ENCODE measurements at places on chromosomes 3 and 15.

DNA sequence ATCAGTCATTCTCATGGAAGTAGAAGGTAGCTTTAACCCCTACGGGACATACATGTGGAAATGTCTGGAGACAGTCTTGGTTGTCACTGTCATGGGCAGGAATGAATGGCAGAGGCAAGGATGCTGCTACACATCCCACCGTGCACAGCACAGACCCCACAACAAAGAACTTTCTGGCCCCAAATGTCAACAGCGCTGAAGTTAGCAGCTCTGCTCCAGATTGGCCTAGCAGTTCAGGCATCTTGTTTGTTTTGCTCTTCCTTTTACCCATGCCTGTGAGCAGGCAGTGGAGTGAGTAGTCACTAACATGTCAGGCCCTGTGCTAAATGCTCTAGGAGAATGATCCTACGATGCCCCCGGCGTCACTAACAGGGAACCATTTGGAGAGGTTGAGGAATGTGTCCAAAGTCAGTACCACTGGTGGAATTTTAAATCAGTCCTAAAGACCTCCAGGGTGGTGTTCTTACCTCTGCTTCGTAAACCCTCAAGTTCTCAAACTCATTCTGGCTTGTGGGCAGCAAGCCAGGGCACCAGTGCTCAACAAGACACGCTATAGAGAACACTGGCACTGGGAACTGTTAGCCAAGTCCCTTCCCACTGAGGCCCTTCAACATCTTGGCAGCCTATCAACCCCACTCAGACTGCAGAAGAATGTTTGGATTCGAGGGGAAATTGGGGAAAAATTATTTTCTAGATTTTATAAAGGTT is 142.2 kb downstream of the FOXP1 start:
- DNase-seq = no peak

GRCh38 chr3:190238871-190239270 is 83.4 kb downstream of the CLDN1 start:
- DNase-seq = no peak

- no peak for DNase-seq
Observed at GRCh38 chr3:126553284-126554084, 5.2 kb downstream of the C3orf22 start.

DNA sequence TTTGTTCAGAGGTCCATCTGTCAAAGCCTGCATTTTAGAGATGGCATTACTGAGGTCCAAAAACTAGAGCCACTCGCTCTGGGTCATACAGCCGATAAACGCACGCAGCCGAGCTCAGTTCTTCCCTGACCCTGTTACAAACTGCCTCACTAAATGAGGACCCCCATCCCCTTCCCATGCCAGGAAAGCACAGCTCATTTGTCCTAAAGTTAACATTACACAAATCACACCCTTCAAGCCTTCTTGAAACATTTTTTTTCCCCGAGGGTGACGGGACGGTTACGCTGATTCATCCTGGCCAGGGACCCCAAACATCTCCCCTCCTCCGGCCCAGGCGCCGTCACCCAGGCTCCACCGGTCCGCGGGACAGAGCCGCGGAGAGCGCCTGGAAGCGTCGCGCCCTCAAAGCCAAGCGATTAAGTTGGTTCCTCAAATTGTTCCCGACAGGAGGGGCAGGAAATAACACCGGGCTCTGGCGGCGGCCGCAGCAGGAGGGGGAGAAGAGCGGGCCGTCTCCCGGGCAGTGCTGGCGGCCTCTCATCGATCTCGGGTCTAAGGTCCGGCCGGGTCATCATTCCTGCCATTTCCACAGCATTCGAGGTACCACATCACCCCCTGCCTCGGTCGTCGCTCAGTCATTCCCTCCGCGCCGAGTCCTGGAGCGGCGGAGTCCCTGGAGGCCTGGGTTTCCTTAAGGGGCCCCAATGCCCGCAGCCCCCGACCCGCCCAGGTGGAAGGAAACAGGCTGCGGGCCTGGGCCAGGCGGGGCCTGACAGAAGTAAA is 619 bp upstream of the CMTM8 start:
- DNase-seq = no peak

DNA sequence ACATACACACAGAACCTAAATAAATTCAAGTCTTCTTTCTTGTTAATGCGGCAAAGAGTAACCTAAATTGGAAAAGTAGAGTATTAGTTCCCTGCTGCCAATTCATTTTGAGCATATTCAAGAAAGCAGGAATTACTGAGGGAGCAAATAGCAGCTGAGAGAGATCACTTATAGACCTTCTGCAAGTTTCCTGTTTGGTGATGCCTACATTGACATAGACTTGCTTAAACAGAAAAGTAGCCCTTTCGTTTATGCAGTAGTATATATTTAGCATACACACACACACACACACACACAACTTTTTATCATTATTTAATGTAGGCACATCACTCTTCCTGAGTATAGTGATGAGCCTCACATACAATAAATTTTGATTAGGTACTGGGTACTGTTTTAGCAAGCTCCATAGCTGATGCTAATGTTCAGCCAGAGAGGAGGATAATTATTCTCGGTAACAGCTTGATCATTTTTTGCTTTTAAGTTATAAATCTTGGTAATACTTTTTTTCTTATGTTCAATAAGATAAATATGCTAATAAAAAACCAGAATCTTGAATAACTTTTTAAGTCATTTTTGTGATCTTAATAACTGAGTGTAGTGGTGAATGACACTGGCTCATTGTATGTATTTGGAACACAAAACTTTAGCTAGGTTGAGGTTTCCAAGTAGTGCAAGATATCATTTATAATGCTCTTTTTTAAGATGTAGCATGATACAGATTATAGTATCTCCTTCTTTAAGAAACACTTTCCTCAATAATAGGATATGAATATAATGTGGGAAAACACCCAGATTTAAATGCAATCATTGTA is 174.7 kb downstream of the MBNL1 start:
- DNase-seq = no peak

- no peak for DNase-seq
Observed at GRCh38 chr15:88543065-88543776, 3.3 kb downstream of the DET1 start.

All from naive thymus-derived CD4-positive, alpha-beta T cell (primary cell).